K562 (cell line): ENCODE measurements at places on chromosomes 13 and 19. TPM values are rescaled to one million over a fixed set of nuclear protein-coding genes. Genes with fewer than 3 reads are reported as not detected.

SBSN gene
- not detected in 2 replicates for total RNA-seq

NEK5 gene
- 0.11 and 0.33 TPM in 2 replicates for total RNA-seq

TRPM4 gene
- 34.6 and 37.8 TPM in 2 replicates for total RNA-seq

FCHO1 gene
- total RNA-seq = 51.9 and 58.9 TPM in 2 replicates

KISS1R gene
- total RNA-seq = 36.2 and 39.4 TPM in 2 replicates

NLRP13 gene
- not detected in 2 replicates for total RNA-seq

C19orf67 gene
- total RNA-seq = 1.1 and 2.1 TPM in 2 replicates

GNG8 gene
- total RNA-seq = not detected in 2 replicates

EVI5L gene
- 1.8 and 1.9 TPM in 2 replicates for total RNA-seq

SLITRK5 gene
- total RNA-seq = not detected in 2 replicates

CAPN12 gene
- 3.7 and 4.8 TPM in 2 replicates for total RNA-seq

GPC6 gene
- total RNA-seq = 0.07 and 0.20 TPM in 2 replicates

PEAK3 gene
- 0.13 and 0.40 TPM in 2 replicates for total RNA-seq

EFNB2 gene
- total RNA-seq = 0.29 and 0.36 TPM in 2 replicates

DNA sequence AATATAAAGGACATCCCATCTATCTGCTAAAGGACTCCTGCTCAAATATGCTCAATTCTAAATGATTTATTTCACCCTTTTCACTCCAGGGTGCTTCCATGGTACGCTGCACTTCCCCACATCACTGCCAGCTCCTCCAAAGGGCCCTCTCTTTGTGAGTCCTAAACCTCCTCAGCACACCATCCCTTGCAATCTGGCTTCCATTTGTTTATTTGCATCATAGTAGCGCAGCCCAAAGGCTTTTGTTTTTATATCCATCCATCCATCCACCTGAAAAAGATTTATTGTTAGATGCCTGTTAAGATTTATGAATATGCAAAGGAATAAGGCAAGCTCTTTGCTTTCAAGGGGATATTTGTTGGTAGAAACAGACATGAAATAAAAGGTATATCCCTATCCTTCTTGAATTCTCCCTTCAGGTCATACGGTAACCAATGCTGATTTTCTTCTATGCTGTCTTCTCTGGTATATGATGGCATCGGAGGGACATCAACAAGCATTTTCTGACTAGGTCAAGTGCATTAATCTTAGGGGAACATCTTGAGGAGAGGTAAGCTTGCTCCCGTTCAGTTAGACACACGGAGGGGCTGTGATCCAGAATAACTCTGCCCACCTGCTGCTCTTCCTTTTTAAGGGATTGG, 397.6 kb downstream of the LIG4 start:
- DNase-seq = no peak
- no peak overlapping the region for H3K27ac ChIP-seq
- H3K4me1 ChIP-seq = no peaks in the 10 kb centered on the region

GRCh38 chr19:3210347-3211017, 14.0 kb upstream of the CELF5 start:
- H3K27me3 ChIP-seq = no peaks in the 10 kb centered on the region
- no peak overlapping the region for H3K4me3 ChIP-seq
- no peak overlapping the region for H3K27ac ChIP-seq
- DNase-seq = peak; percentile 69

DNA sequence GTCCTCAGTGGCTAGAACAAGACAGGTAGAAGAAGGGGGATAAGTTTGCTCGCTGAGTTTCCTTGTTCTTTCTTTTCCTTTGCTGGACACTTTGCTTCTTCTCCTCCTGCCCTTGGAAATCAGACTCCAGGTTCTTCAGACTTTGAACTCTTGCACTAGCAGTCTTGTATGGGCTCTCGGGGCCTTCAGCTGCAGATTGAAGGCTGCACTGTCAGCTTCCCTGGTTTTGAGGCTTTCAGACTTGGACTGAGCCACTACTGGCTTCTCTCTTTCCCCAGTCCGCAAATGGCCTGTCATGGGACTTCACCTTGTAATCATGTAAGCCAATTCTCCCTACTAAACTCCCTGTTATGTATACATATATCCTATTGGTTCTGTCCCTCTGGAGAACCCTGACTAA, 379.8 kb downstream of the NDFIP2 start:
- H3K27me3 ChIP-seq = no peaks in the 10 kb centered on the region
- no peaks in the 10 kb centered on the region for H3K4me1 ChIP-seq
- DNase-seq = no peak
- no peak overlapping the region for H3K4me3 ChIP-seq

- no peak overlapping the region for H3K27ac ChIP-seq
- H3K27me3 ChIP-seq = no peaks in the 10 kb centered on the region
- no peak overlapping the region for H3K4me3 ChIP-seq
- H3K4me1 ChIP-seq = no peaks in the 10 kb centered on the region
Measured at GRCh38 chr13:109162248-109163036, 533.0 kb downstream of the MYO16 start.

DNA sequence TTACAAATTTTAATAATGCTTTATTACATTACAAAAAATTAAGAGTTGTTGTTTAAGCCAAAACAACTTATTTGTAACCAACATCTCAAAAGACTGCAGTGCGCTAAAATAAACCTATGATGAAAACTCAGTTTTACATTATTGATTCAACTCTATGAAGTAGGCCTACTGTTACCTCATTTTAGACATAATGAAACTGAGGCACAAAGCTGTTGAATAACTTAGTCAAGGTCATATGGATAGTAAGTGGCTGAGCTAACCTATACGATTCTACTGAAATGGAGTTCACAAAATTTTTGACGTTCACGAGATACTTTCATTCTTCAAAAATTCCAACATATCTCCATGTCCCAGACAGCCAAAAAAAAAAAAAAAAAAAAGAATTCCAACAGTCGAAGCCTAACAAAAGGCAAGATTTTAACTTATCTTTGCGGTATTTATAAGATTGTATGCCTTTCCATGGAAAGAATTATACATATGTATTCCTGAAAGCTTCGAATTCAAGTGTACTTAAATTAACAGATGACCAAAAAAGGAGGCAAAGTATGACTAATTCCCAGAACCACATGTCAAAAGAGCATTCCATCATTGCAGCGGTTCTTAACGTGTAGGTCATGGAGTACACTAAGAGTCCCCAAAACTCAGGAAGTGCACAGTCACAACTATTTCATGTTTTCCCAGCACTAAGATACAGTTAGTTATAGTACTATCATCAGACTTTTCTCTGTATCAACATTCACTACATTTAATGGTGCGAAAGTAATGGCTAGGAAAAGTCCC, 69.4 kb downstream of the PSPC1 start:
- H3K4me3 ChIP-seq = no peak overlapping the region
- no peaks in the 10 kb centered on the region for H3K27me3 ChIP-seq
- H3K36me3 ChIP-seq = peaks cover 9% of the 10 kb centered on the region; the same call in 2 of the 3 replicates
- H3K4me1 ChIP-seq = peaks cover 5% of the 10 kb centered on the region; the same call in 1 of the 3 replicates
- peak overlapping the region; percentile 66 for H3K27ac ChIP-seq
- no peak for DNase-seq

DNA sequence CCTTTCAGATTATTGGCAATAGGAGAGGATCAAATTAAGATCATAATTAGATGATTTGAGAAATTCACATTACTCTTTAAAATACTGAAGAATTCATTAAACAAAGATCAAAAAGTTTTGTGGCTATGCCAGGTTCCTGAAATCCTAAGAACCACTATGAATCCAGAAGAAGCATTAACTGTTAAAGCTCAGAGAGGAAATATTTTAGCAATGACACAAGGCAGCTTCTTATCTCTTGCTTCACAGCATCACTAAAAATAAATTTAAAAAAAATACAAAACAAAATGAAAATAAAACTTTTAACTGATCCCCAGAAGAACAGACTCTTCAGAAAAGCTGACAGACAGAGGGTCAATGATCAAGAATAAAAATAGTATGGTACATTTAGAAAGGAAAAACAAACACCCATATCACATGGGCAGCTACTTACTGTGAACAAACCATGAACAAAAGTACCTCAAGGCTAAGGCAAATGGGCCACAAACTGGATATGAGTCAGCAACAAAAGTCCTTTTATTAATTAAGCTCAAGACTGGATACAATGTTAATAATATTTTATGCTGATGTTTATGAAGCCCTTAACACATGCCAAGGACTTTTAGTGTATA, 19.6 kb downstream of the RNF6 start:
- no peak for DNase-seq
- no peaks in the 10 kb centered on the region; the same call in 2 of the 3 replicates for H3K36me3 ChIP-seq
- H3K27me3 ChIP-seq = no peaks in the 10 kb centered on the region
- no peak overlapping the region for H3K27ac ChIP-seq

GRCh38 chr13:113579686-113580085, 4.9 kb upstream of the TFDP1 start:
- H3K4me3 ChIP-seq = no peak overlapping the region
- no peaks in the 10 kb centered on the region; the same call in 2 of the 3 replicates for H3K27me3 ChIP-seq
- H3K36me3 ChIP-seq = no peaks in the 10 kb centered on the region
- H3K4me1 ChIP-seq = peaks cover 16% of the 10 kb centered on the region
- no peak overlapping the region for H3K27ac ChIP-seq

DNA sequence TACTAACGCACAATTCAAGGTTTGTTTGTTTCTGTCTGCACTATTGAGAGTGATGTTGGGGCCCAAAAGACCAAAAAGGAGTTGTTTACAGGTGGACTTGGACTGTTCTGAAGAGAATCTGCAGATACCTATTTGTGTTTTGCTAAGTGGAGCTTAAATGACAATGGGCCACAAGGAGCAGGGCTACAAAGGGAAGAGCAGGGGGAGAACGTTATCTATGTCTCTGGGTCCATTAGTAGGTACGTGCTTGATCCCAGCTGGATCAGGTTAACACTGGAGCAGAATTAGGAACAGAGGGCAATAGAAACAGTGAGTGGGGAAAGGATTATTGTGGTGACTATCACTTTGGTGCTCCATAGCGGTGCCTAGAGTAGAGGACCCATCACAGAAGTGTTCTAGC, 22.5 kb downstream of the NBEA start:
- no peaks in the 10 kb centered on the region for H3K27me3 ChIP-seq
- H3K4me3 ChIP-seq = no peak overlapping the region
- no peaks in the 10 kb centered on the region for H3K36me3 ChIP-seq
- H3K4me1 ChIP-seq = no peaks in the 10 kb centered on the region

GRCh38 chr13:99260216-99260615, 2.0 kb upstream of the GPR18 start:
- no peaks in the 10 kb centered on the region; the same call in 1 of the 2 replicates for H3K4me1 ChIP-seq
- H3K27me3 ChIP-seq = no peaks in the 10 kb centered on the region
- no peak overlapping the region for H3K27ac ChIP-seq
- DNase-seq = no peak
- no peak overlapping the region for H3K4me3 ChIP-seq

DNA sequence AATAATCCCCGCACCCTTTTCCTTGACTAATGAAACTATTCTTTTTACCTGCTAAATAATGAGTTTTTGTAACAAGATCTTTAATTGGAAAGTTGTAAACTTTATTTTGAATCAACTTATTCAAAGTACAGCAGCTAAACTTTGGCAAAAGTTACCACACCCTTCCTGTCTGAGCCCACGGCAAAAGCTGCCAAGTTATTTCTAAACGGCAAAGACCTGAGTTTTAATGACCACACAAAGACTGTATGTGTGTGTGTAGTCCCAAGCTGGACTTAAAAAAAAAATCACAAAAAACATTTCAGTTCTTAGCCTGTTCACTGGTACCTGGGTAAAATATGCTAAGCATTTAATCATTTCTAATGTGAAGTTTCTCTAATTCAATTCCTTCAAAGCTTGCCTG, 60.7 kb downstream of the ZAR1L start:
- no peak overlapping the region for H3K4me3 ChIP-seq
- H3K36me3 ChIP-seq = no peaks in the 10 kb centered on the region
- no peaks in the 10 kb centered on the region for H3K4me1 ChIP-seq

GRCh38 chr19:911197-912033, 1.6 kb downstream of the R3HDM4 start:
- peak overlapping the region; percentile 96 for H3K4me3 ChIP-seq
- peak overlapping the region; percentile 75 for H3K27ac ChIP-seq
- peaks cover 73% of the 10 kb centered on the region for H3K4me1 ChIP-seq
- no peaks in the 10 kb centered on the region for H3K27me3 ChIP-seq
- peak; percentile 49 for DNase-seq

- DNase-seq = peak; percentile 17
- no peaks in the 10 kb centered on the region for H3K4me1 ChIP-seq
- H3K27me3 ChIP-seq = no peaks in the 10 kb centered on the region
- H3K27ac ChIP-seq = no peak overlapping the region
- H3K4me3 ChIP-seq = no peak overlapping the region
Measured at GRCh38 chr13:71906448-71906847, 39.4 kb upstream of the DACH1 start.

DNA sequence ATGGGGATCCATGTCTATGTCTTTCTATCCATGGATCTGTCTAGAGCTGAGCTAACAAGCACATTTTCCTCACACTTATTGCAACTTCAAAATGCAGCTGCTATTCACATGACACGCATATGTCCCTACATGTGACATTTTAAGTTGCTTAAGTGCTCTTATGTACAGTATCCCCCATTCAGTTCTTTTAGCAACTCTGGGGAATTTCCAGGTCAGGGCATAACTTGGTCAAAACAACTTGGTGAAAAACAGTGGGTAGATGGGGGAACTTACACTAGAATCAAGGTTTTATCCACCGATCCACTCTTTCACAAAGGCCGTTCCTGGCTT, 73.0 kb downstream of the COL4A1 start:
- H3K27me3 ChIP-seq = peaks cover 2% of the 10 kb centered on the region; the same call in 2 of the 3 replicates
- DNase-seq = no peak
- H3K4me3 ChIP-seq = no peak overlapping the region

DNA sequence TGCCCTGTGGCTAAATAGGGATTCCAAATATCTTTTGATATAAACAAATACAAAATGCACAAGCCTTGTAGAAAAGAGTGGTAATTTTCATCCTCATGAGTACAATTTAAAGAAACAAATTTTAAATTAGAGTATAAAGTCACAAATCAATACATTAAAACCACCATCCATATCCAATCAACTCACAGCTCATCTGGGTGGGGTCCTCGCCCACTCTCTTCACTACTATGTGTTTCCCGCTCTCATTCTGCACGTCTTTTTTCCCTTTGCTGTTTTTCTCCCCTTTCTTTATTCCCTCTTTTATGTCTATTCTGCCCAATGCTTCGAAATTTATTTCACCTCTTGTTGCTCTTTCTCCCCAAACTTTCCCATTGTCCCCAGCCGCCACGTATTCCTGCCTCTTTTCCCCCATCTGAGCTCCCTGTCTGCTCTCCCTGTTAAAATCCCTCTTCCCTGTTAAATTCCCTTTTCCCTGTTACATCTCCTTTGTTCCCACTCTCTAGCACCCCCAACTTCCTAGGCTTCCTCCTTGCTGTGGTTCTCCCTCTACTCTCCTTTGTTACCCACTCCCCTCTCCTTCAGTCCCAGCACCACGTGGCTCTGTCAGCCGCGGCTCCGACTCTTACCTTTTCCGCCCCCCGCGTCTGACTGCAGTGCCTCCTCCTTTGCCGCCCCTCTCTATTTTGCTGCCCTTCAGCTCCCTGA, 1.3 kb downstream of the ZNF616 start:
- H3K36me3 ChIP-seq = 0 out of 3 replicates have a peak, but pooled peaks cover 7% of the 10 kb centered on the region
- H3K4me3 ChIP-seq = peak overlapping the region; percentile 76
- peak; percentile 49 for DNase-seq
- peak overlapping the region; percentile 93 for H3K27ac ChIP-seq
- peaks cover 12% of the 10 kb centered on the region for H3K4me1 ChIP-seq
